ENCODE measurements at places on chromosomes 7 and 10.

GRCh38 chr10:77286531-77287508, 350.8 kb downstream of the KCNMA1 start:
- DNase-seq = no peak

GRCh38 chr10:8316284-8316683, 261.8 kb downstream of the GATA3 start:
- no peak for DNase-seq

GRCh38 chr10:64529003-64529350, 1007.8 kb downstream of the REEP3 start:
- no peak for DNase-seq

- no peak for DNase-seq
Measured at GRCh38 chr7:46791188-46791587, 790.7 kb downstream of the TNS3 start.

GRCh38 chr10:80126876-80127275, 5.7 kb upstream of the PLAC9 start:
- DNase-seq = no peak

DNA sequence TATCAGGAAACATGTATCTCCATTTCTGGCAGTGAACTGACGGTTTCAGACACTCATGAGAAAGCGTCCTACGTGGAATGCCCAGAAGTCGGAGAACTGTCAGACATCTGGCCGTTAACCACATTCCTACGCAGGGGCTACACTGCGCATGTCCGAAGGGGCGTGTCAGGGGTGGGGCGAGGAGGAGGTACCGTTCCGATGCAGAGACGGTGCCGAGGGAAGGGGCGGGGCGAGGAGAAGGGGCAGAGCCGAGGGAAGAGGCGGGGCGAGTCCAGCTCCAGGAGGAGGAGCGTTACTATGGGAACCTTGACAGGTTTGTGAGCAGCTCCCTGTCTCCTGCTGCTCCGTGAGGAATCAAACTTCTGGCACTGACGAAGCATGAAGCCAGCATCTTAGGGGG, 366.9 kb upstream of the NUPR2 start:
- no peak for DNase-seq

- DNase-seq = no peak
Measured at GRCh38 chr10:84842593-84842992, 514.2 kb downstream of the CCSER2 start.

GRCh38 chr10:32408690-32409089, 37.2 kb upstream of the CCDC7 start:
- DNase-seq = no peak

- DNase-seq = no peak
Measured at GRCh38 chr10:84197643-84198042, 3.3 kb downstream of the CDHR1 start.

DNA sequence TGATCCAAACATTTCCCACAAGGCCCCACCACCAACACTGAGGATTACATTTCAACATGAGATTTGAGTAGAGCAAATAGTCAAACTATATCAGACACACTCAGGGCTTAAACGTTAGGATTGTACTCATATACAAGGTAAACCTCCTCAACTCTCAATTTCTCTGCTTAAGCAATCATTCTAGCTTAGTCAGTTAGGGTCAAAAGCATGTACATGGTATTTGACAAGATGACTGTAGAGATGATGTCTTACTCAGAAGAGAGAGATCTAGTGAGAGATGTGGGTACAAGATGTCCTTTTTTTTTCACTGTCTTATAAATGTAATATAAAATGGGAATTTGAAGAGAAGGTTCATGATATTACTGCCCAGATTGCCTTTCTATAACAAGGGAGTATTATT, 270.1 kb downstream of the PRKG1 start:
- DNase-seq = no peak
